ENCODE measurements at places on chromosomes 6 and 20.

GRCh38 chr6:132382630-132383175 is 18.6 kb downstream of the MOXD1 start:
- no peak for DNase-seq

GRCh38 chr20:61762886-61763739 is 302.6 kb downstream of the TAF4 start:
- DNase-seq, result no peak

GRCh38 chr6:42819803-42820511 is 38.1 kb downstream of the BICRAL start:
- DNase-seq, result no peak

DNA sequence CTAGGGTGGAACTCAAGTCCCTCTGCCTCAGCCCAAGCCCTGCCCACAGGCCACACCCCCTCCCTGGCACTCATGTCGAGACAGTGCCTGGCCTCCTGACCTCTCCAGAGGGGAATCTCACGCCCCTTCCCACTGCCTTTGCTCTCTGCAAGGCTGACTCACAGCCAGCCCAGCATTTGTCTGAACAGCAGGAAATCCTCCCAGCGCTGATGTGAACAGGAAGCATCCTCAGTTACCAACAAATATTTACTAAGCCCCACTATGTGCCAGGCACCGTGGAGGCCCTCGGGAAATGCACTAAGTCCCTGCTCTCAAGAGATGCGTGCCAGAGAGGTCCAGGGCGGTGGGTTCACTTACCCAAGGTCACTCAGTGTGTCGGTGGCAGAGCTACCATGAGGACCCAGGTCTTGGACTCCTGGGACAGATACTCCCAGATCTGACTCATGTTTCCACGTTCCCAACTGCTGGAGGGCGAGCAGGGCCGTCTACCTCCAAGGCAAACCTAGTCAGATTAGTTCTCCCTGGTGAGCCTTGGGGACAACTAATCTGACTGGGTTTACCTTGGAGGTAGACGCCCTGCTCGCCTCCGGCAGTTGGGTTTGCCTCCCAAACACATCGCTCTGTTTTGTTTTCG is 7.8 kb downstream of the ADA start:
- no peak for DNase-seq

- no peak for DNase-seq
Measured at GRCh38 chr6:126030045-126030444, 43.7 kb downstream of the TRMT11 start.

DNA sequence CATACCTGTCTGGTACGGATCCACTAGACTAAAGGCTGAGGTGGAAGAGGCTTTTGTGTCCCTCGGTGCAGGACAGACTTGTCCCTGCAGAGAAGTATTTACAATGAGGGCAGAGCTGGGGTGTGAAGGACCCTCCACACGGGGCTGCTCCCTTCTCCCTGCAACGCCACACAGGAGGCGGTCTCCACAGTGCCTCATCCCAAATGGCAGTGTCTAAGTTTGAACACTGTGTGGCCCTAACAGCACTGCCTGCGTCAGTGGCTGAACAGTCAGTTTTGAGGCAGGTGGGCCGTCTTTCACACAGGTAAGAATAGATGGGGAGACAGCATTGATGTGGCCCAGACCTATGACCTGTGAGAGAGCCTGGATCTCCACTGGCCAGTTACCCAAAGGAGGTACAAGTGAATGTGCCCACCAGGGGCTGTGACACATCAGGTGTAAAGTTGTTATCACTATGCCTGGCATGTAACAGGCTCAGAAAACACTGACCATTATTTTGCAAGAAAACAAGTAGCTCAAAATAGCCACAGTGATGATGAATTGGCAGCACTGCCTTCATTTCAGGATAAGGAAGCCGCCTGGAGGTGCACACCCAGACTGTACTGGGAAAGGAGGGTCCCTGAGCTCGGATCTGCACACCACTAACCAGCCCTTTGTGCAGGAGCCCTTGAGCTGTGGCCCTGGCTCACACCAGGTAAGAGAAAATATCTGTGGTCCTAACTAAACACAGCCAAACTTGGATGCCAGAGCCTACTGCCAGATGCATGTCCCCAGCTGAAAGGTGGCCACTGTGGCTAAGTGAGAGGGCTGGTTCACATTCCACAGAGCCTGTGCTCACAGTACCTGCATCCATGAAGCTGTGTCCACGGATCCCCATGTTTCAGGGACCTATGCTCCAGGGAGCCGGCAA is 246.7 kb downstream of the DLL1 start:
- no peak for DNase-seq
